ENCODE measurements at places on chromosomes 3 and 15.
A peak's percentile ranks its signal among the peaks of the same experiment; 100 is the strongest.

- no peak for DNase-seq
These were observed 612.8 kb downstream of the MAGI1 start for GRCh38 chr3:65425880-65426279.

- no peak for DNase-seq
These were observed 31.5 kb upstream of the TAFA4 start for GRCh38 chr3:68963891-68964290.

- no peak for DNase-seq
These were observed 212.3 kb upstream of the BHLHE40 start for GRCh38 chr3:4766716-4767499.

DNA sequence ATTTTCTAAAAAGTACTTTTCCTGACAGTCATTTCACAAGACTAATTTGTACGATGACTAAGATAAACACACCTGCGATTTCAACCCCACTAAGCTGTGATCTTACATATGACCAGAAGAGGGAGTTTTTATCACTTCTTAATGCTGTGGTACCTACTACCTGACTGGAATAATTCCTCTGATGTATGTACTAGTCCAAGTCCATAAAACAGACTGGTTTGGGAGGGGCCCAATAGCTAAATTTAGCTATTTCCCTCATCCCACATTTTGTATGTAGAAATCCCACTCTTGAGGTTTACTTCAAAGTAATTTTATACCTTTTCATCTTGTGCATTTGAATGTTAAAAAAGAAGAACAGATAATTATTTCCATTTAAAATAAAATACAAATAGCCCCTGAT is 49.7 kb upstream of the SCAANT1 start:
- DNase-seq, result no peak

- no peak for DNase-seq
These were observed 27.9 kb downstream of the FBN1 start for GRCh38 chr15:48617619-48618018.

- DNase-seq, result no peak
These were observed 1.1 kb downstream of the HEG1 start for GRCh38 chr3:125054449-125055329.

DNA sequence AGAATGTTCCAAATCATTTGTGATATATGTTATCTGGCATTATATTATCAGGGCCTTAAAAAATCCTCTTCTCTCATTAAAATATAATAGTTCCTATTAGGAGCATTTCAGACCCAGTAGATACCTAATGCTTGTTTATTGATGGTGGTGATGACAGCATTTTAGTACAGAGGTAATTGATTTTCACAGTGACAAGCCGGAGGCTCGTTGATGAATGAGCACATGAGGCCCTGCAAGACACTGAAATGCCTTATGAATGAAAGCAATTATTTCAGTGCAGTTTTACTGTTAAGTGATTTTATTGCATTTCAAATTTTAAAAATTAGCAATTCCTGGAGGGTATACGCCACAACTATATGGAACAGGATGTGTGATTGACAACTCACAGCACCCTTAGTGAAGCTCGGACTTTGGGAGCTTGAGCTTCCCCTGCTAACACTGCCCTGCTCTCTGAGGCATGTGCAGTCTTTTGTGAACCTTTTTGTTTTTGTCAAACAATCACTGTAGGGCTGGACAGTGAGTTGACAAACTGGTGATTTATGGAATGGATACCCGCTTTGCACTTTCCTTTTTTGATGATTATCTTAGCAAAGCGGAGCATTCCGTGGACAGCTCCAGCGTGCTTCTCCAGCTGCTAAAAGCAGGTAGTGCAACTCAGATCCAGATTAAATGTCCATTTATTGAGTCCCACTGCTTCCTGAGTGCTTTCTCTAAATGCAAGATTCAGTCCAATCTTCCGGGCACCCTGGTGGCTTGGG is 187.0 kb upstream of the ATP10A start:
- DNase-seq, result no peak

DNA sequence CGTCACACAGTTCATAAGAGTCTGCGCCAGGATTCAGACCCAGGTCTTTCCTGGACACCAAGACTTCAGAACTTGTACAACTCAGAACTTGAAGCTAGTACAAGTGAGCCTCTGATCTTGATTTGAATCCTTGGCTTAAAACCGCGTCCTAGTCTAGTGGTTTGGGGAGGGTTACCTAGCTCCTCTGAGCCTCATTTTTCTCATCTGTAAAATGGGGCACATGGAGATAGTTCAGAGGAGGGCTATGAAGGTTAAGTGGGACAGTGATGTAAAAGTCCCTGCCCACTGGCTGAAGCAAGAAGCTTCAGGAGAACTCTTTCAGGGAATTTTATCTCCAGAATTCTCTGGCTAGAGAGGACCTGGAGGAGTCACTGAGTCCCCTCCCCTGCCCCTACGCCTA is 48.7 kb upstream of the LCTL start:
- no peak for DNase-seq

- DNase-seq, result peak; percentile 32
These were observed 78.1 kb upstream of the RNF7 start for GRCh38 chr3:141659821-141660613.

GRCh38 chr3:184773283-184774186 is 38.4 kb upstream of the VPS8 start:
- no peak for DNase-seq

DNA sequence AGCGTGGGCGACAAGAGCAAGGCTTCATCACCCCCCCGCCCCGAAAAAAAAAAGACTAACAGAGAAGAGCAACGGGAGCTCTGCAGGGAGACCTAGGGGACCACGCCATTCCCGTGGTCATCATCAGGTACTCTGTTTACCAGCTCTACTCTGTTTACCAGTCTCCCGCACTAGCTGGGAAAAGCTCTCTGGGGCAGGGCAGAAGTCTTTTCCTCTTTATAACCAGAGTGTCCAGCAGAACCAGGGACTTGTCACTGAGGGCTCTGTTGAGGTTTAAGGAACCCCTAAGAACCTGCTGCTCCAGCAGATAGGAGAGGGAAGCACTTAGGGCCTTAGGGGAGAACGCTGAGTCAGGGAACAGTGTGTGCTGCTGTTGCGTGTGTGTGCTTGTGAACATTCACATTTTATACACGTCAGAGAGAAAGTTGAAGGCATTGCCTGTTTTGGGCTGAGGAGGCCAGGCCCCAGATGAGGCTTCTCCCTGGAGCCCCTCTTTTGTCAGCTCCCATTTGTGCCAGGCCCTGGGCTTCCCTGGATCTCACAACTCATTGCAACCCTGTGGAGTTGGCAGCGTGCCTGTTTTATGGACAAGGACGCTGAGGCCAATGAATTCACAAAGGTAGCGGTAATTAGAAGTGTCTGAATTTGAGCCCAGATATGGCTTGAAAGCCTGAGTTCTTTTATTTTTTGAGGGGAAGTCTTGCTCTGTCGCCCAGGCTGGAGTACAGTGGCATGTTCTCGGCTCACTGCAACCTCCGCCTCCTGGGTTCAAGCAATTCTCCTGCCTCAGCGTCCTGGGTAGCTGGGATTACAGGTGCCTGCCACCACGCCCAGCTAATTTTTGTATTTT is 24.2 kb upstream of the ERICH6 start:
- no peak for DNase-seq

DNA sequence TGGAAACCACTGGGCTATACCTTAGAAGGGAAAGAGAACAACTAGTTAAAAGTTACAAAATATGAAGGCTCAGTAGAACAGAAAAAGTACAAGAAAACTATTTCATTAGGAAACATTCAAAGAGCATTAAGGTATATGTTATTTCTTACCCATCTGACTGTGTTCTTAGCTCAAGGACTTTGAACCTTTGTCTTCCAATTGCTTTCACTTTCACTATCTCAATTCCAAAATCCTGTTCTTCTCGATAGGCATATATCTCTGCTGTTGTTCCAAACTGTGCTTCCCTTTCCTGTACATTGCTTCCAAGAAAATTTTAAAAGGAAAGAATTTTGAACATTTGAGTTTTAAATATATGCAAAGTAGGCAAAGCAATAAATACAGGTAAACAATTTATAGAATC is 6.9 kb downstream of the CRBN start:
- no peak for DNase-seq

DNA sequence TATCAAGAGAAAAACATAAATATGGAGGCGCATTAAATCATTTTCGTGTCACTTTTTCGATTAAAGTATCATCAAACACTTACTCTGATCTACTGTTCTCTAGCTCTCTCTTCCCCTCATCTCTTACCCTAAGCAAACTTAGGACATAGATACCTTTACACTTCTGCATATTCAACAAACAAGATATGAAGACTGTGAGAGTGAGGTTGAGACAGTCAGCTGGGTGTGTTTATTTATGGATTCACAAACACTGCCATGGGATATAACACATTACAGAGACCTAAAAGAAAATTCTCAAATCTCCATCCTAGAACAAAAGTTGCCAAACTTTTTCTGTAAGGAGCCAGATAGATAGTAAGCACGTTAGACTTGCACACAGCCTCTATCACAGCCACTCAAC is 85.2 kb upstream of the ZNF385D start:
- DNase-seq, result no peak

DNA sequence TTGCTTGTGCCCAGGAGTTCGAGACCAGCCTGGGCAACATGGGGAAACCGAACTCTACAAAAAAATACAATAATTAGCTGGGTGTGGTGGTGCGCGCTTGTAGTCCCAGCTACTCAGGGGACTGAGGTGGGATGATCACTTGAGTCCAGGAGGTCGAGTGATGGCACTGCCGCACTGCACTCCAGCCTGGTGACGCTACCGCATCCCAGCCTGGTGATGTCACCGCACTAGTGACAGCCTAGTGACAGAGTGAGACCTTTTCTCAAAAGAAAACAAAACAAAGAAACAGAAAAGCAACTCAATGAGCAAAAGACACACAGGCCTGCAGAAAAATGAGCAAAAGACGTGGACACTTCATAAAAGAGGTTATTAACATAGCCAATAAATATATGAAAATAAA is 19.9 kb upstream of the SYNM start:
- no peak for DNase-seq

DNA sequence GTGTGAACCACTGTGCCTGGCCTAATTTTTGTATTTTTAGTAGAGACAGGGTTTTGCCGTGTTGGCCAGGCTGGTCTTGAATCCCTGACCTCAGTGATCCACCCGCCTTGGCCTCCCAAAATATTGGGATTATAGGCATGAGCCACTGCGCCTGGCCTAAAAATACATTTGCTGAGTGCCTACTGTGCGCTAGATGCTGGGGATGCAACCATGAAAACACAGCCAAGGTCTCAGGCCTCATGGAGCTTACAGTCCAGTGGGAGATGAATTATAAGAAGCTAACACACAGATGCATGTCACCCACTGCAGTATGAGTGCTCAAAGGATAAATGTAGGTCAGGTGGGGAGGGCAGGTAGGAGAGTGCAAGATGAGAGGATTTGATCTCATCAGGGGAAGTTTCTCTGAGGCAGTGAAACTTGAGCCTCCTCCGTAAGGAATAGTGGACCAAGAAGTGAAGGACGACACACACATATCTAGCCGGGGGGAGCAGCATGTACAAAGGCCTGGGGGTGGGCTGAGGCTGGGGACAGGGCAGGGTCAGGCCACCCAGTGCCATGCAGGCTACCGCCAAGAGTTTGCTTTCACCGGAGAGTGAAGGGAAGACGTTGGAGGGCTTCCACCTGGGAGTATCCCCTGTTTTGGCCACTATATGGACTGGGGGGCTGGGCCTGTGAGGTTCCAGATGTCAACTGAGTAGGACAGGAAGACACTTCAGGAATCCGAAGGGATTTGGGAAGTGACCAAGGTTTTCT is 24.3 kb downstream of the IRAK2 start:
- DNase-seq, result no peak

GRCh38 chr3:73783811-73784210 is 159.1 kb upstream of the PDZRN3 start:
- no peak for DNase-seq

DNA sequence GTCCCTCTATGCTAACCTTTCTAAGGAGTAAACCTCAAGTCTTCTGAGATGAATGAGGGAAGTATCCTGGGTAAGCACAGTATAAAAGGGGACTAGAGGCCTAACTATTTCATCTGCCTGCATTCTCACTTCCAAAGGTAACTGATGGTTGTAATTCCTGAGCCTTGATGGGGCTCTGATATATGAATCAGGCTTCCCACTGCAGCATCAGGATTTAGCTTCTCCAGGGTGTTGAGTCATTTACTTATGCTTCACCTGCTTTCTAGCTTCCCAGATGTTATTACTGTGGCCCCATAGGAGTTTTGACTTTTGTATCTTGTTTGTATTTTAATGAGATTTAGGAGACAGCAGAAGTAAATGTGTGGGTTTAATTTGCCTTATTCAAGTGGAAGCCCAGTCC is 207.3 kb upstream of the EIF1B start:
- no peak for DNase-seq

DNA sequence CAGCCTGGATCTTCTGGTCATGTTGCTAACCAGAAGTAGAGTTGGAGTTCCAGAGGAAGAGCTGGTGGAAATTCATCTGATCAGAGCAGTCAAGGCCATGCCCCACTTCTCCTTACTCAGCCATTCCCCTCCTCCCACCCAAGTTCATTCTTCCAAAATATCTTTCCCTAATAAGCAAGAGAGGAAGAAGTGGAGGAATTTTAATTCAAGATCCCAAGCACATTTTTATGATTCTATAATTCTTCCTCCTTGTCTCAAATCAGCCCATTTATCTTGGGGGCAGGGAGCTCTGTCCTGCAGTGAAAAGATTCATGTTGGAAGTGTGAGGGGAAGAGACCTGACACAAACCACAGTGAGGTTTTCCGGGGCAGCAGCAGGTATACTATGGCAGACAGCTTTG is 85.0 kb upstream of the GALNT15 start:
- no peak for DNase-seq

DNA sequence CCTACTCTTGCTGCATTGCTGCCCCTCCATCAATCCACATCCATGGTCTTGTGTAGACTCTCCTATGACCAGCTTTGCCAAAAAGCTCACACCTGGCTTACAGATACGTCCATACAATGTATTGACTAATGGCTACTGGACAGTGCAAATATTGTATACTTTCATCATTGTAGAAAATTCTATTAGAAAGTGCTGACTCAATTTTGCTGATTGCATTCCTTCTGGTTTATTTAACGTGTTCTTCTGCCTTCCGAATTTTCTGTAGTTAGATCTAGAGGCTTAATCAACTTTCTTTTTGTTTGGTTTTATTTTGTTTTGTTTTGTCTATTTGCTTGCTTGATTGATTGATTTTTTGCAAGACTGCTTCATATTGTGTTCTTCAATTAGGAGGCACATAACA is 29.8 kb upstream of the CNOT10 start:
- no peak for DNase-seq

DNA sequence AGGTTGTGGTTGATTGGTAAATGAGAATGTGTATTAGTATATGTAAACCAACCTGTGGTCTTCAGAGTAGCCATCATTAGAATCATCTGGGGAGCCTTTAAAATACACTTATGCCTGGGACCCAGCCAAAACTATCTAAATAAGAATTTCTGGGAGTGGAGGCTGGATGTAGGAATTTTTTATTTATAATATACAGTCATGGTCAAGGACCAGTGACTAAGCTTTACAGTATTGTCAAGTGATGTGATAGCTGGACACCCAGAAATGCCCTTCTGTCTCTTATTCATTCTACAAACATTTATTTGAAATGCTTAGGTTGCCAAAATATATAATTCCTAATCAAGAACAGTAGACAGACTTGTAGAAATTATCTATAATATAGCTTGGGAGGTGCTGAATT is 132.2 kb downstream of the MBNL1 start:
- no peak for DNase-seq

Data from omental fat pad (tissue), 4 donors.